ENCODE measurements at places on chromosomes 13 and 19.

DNA sequence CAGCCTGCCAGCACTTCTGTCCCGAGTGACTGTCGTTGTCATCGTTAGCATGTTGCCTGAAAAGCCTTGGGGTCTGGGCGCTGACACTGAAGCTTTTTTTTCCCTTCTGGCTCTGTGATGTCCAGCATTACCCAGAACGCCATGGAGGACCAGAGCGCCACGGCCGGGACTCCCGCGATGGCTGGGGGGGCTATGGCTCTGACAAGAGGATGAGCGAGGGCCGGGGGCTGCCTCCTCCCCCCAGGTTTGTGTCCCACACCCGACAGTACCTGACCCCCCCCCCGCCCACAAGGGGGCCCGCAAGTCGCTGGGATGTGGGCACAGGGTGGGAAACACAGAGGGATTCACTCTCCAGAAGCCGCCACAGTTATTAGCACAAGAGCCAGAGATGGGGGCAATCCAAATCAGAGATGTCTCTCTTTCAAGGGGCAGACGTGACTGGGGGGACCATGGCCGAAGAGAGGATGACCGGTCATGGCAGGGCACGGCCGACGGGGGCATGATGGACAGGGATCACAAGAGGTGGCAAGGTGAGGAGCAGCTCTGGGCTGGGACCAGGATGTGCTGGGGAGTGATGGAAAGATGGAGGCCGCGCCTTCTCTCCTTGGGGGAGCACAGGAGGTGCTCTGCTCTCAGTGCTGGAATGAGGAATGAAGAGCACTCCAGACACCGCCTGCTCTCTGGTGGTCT is 13.2 kb downstream of the MICOS13 start:
- no peak for DNase-seq

- no peak for DNase-seq
These were observed 15.7 kb downstream of the RANBP3 start for GRCh38 chr19:5961969-5962945.

DNA sequence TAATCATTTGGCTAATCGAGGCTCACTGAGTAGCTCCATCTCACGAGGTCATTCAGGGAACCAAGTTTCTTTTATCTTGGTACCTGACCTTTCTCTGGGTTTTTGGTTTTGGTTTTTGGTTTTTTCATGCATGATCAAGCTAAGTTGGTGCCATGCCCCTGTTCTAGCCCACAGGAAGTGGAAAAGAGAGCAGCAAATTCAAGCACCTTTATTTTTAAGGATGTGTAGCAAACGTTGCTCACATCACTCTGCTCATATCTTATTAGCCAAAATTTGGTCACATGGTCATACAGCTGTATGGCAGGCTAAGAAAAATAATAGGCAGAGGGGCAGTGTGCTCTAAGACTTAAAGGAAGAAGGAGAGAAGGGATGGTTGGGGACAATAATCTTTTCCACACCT is 593.5 kb downstream of the DIAPH3 start:
- no peak for DNase-seq

- no peak for DNase-seq
These were observed 493.4 kb upstream of the PCDH20 start for GRCh38 chr13:61908906-61909615.

DNA sequence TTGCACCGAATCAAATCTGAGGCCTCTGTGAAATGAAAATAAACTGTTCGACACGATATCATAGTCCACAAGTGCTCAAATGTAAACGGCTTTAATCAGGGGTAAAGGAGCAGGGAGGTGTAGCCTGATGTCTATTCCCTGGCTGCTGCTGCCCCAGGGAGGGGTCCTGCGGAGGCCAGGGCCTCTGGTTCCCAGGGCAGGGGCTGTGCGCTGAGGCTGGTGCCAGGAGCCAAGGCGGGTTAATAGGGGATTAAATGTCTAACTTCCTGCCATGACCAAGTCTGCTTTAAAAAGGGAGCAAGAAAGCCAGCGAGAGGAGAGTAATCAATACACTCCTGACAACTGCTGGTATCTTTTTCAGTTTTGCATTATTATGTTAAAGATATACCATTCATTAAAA is 59.4 kb downstream of the ZNF536 start:
- no peak for DNase-seq

- DNase-seq: no peak
These were observed 12.7 kb upstream of the ZNF43 start for GRCh38 chr19:21848706-21849105.

DNA sequence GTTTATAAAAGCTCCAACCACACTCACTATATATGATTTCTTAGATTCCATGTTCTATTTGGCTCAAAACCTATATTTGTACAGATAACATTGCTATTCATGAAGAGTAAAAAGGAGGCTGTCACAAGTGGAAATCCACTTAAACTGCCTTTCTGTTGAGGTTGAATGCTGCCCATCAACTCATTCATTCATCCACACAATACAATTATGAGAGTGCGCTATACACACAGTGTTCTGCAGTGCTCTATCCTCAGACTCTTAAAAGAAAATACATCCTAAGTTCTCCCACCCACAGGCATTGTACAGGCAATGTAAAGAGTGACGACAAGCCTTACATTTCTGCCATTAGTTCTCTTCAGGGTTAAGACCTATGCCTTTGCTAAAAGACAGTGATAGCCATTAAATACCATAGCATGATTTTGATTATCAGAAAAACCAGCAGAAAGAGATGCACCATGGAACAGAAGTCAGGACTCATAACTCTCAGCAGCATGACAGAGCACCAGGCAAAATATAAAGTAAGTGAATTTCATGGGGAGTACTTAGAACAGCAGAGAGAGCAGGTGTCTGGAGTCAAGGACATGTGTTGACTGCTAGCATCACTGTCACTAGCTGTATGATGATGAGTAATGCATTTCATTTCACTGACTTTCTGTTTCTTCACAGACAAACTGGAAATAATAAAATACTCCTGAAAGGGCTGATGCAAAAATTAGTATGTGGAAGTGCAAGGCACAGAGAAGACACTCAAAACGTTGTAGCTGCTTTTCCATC is 218.0 kb downstream of the RBM26 start:
- no peak for DNase-seq

Data from GM12864 (cell line).